Iris pigment epithelial cell (primary cell): ENCODE measurements at places on chromosomes 1 and 21.
A peak's percentile ranks its signal among the peaks of the same experiment; 100 is the strongest.

DNA sequence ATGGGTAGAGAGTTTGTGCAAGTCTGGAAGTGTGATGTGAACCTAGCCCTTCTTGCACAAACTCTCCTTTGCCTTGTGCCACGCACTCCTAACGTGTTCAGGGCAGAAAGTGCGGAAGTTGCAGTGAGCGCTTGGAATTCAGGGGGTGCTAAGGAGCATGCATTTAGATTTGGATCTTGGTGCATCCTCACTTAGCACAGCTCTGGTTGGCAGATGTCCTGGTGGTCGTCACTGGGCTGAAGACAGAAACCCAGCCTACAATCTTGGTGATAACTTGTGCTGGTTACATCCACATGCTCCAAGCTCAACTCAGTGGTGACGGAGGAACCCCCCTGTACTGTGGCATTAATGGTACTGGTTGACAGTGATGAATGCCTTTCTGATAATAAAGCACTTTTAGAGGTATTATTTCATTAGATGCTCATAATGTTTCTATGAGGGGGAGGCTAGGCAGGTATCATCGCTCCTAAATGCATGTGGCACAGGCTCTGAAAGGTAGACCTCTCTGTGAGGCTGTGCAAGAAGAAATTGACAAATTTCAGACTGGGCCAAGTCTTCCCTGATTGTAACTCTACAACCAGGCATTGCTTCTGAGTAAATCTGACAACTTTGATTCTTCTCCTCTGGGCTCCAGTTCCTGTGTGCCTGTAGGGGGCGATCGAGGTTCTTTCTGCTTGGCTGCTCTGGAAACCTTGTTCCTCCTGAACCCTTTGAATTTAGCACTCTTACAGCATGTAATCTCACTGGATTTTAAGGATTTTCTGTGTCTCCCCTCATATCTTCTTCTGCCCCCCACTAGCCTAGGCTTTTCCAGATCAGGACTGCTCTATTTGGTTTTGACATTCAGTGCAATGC is 40.6 kb downstream of the MAPKAPK2 start:
- peak; percentile 54 for DNase-seq

DNA sequence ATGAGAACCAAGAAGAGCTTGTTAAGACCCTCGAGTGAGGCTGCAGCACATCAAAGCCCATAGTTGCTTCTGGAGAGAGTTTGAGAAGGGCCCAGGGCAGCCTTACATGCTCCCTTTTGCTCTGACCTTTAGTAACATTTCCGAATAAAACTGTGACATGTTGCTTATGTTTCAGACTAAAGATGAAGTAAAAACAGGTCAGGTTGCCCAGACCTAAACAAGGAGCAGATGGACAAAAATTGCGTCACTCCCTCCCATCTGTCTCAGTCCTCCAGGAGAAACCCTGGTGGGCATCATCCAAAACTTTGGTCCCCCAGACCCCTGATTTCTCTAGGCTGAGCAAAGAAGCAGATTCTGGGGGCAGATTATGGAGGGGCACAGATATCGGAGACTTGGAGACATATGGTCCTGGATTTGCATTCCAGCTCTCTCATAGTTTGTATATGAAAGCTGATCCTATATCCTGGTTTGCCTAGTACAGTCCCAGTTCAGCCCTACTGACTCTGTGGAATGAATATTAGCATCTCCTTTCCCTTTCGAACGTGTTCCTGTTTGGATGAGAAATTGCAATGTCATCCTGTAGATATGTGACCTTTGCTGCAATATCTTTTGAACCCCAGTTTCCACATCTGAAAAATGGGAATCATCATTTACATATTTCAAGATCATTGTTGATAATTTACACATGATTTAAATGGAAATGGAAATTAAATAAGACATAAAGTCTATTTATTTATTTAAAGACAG is 304.9 kb upstream of the USP24 start:
- DNase-seq: peak; percentile 19

- DNase-seq: no peak
These were observed 5.6 kb upstream of the LYST start for GRCh38 chr1:235872270-235872669.

DNA sequence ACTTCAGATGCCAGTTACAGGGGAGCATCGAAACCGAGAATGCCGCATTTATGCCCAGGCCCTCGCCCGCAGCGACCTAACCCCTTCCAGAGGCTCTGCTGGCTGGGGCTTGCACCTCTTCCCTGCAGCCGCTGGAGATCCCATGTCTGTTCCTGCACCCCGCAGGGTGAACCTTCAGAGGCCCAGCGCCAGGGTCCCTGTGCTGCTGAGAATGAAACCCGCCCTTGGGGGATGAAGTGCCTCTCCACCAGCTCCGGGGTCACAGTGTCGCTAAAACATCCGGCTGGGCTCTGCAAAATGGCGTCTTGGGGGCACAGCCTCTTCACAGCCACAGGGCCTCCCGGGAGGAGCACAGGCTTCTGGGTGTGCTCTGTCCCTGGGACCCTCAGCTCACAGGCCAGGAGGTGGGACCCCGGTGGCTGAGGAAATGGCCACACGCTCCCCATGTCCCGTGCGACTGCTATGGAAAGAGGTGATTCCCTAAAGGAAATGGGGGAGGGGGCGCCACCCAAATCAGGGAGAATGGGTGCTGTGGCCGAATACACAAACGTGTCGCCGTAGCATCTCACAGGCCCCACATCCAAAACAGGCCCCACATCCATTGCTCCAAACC is 39.9 kb upstream of the TSPEAR start:
- no peak for DNase-seq

- DNase-seq: no peak
These were observed 61.9 kb downstream of the ST6GALNAC5 start for GRCh38 chr1:76929136-76929535.

DNA sequence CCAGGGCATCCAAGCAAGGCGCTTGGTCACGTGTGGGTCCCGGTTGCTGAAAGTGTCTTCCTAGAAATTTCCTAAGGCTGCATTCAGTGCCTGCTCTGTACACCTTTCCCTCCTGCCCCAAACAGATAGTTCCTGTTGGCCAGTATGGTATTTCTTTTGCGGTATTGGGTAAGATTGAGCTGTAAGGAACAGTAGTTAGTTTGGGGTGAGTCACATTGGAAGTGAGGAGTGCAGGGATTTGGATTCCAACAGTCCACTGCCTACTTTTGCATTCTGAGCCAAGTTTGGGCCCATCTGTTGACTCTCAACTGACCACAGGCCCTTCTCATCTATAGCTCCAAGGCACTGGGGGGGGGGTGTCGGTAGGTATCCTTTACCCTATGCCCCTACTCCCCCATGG is 83.4 kb downstream of the MAP3K21 start:
- DNase-seq: no peak

DNA sequence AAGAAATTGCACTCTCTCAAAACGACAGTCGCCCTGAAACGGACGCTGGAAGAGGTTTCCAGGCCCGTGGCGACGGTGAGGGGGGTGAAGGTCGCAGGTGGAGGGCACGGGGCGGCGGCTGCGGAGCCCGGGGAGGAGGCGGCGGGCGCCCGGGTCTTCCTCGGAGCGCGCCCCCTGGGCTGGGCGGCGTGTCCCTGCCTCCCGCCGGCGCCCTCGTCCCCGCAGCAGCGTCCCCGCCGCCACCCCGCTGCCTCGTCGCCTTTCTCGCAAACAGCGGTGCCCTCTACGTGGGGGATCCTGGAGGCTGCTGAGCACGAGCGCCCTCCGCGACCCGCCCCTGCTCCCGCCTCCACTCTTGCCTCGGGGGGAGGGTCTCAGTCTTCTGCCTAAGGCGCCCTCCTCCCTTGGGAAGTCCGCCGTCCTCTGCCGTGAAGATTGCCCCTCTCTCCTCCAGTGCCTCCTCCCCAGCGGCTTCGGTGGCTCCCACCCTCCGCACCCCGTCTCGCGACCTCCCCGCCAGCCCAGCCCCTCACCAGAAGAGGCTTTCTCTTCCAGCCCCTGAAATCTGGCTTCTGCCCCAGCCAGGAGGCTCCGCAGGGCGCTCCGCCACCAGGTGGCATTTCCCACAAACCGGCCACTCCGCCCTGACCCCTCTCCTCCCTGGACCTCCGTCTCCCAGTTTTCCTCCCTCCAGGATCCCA is 227.4 kb downstream of the SDCCAG8 start:
- DNase-seq: no peak

GRCh38 chr21:29359718-29360117 is 61.0 kb downstream of the BACH1 start:
- DNase-seq: no peak

- DNase-seq: no peak
These were observed 28.2 kb downstream of the RUNX1 start for GRCh38 chr21:35020902-35021301.

DNA sequence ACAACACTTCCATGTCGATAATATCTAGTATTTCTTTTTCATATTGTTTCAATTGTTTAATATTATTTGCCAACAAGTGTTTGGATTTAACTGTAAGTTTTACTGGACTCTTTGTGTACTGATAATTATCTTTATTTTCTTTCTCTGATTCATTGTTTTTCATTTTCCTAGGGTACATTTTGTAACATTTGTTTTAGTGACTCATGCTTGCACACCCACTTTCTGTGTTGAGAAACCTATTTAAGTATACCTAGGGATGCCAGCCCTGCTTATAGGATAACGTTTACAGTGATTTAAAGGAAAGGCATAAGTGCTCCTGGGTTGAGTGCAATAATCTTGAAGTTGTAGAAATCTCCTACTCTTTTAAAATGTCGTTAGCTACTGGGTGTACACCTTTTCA is 1386.0 kb upstream of the ADGRL4 start:
- DNase-seq: peak; percentile 33

- DNase-seq: no peak
These were observed 145.7 kb upstream of the BARHL2 start for GRCh38 chr1:90862782-90863181.

GRCh38 chr1:11484321-11484655 is 5.3 kb downstream of the DISP3 start:
- no peak for DNase-seq

- DNase-seq: peak; percentile 4
These were observed 17.9 kb upstream of the SMG7 start for GRCh38 chr1:183454377-183454776.

GRCh38 chr1:209783386-209783785 is 973 bp downstream of the C1orf74 start:
- DNase-seq: no peak

GRCh38 chr1:81392526-81393226 is 408.1 kb upstream of the ADGRL2 start:
- DNase-seq: no peak

DNA sequence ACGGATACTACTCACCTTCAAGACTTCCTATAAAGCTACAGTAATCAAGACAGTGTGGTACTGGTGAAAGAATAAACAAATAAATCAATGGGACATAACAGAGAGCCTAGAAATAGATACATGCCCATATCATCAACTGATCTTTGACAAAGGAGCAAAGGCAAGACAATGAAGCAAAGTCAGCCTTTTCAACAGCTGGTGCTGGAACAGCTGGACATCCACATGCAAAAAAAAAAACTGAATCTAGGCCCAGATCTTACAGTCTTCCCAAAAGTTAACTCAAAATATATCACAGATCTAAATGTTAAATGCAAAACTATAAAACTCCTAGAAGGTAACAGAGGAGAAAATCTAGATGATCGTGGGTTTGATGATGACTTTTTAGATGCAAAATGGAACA is 170.3 kb downstream of the MIS18A start:
- DNase-seq: no peak

DNA sequence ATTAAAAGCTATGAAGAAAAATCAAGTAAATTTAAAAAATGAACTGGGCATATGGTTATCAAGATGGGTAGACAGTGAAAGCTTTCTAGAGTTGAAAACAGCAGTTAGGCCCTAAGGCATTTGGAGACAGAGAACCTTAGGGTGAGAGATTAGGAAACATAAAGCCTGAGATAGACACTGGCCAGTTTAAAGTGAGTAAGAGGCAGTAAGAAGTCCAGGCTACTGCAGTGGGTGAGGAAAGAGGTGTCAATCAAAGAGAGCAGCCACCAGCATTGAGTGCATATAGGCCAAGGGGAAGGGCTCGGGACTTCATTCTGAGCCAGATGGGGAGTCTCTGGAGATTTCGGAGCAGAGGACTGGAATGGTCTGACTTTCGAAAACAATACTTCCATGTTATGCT is 1360.5 kb upstream of the ADGRL4 start:
- no peak for DNase-seq

GRCh38 chr1:240619906-240620621 is 8.1 kb upstream of the GREM2 start:
- no peak for DNase-seq

- no peak for DNase-seq
These were observed 87.5 kb downstream of the IER5 start for GRCh38 chr1:181175955-181176354.

GRCh38 chr1:15332952-15333715 is 76.6 kb upstream of the EFHD2 start:
- no peak for DNase-seq

DNA sequence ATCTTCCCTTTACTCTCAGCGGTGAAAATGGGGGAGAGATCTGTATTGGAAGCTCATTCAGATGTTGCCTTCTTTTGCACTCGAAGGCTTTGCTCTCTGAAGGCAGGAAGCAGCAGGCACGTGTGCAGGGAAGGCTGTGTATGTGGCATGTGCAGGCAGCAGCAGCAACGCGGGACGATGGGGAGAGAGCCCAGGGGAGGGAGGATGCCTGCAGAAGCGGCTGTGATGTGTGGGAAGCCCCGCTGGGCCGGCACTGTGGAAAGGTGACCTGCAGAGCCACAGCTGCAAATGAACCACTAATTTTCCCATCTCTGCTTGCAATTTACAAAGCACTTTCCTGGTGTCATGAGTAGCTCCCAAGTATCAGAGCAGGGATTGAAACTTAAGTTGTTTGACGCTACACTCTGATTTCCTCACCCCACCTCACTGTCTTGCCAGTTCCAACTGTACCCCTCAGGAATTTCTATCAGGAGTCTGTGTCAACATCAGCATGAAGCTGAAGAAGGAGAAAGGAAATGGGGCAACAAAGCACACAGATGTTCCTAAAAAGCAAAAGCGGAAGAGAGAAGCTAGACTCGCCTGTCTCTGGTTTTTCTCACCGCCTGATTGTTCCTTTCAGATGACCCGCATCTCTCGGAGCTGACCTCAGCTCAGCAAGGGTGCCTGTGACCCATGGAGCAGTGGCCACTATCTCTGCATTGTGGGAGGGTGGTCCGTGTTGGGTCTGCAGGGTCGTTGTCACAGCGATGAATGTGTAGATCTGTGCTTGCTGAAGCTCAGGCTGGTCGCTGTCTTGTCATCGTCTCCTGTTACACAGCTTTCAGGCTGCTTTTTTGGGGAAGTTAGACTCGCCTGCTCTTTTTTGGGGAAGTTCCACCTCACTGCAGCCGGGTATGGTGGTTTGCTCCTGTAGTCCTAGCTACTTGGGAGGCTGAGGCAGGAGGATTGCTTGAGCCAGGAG is 156.1 kb downstream of the KIF26B start:
- no peak for DNase-seq

DNA sequence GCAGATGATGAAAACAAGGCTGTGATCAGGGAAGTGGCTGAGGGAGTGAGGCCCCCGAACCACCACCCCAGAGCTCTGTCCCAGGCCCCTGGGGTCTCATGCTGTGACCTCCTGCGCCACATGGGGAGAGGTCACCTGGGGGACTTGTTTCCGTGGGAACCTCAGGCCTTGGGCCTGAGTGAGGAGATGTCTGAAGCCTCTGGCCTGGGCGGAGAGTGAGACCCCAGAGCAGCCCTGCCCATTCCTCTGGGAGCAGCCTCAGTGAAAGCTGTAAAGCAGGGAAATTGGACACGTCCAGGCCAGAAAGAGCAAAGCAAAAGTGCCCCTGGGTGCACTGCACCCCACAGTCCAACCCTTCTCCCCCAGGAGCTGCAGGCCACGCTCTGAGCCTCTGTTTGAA is 16.5 kb upstream of the NPHP4 start:
- no peak for DNase-seq

GRCh38 chr1:38670544-38671122 is 188.9 kb downstream of the RRAGC start:
- DNase-seq: no peak
